ENCODE measurements at places on chromosomes 4 and X.

DNA sequence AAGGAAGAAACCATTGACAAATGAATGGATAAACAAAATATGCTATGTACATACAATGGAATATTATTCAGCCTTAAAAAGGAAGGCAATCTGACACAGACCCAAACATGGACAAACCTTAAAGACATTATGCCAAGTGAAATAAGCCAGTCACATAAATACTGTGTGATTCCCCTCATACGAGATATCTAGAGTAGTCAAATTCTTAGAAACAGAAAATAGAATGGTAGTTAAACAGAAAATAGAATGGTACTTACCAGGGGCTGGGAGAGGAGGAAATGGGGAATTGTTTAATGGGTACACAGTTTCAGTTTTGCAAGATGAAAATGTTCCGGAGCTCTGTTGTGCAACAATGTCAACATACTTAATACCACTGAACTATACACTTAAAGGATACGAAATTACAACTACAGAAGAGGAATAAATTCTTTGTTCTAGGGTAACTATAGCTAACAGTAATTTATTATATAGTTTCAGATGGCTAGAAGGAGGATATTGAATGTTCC lies 47.8 kb upstream of the DUSP21 start:
- no peak for DNase-seq

DNA sequence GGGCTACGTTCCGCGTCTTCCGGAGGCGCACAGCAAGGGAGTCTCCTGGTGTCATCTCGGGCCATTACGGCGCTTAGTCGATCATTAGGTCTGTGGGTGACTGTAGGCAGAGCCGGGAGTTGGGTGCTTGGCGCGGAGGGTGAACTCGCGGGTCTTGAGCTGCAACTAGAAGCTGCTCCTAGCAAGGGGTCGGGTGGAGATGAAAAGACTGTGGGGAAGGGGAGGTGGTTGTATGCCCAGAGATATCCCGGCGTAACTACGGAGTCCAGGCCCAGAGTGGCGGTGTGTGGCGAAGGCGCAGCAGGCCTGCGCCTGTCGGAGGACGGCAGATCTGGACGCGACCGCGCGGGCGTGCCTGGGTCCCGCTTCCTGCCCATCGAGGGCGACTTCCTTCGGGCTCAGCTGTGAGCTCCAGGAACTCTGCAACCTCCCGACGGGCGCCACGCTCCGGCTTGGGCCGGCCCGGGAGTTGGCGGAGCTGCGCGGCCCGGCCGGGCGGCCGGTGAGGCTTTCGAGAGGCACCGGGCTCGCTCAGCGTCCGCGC lies 2.7 kb upstream of the NKX3-2 start:
- no peak for DNase-seq

DNA sequence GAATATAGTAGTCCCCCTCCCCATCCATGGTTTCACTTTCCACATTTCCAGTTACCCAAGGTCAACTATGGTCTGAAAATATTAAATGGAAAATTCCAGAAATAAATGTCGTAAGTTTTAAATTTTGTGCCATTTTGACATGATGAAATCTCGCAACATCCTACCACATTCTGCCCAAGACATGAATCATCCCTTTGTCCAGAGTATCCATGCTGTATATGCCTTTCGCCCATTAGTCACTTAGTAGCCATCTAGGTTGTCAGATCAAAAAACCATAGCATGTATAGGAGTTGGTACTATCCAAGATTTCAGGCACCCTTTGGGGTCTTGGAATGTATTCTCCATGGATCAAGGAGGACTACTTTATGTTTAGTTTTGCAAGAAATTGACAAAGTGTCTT lies 8.3 kb downstream of the PRRG1 start:
- no peak for DNase-seq

GRCh38 chrX:70132877-70133302 lies 357 bp upstream of the IGBP1 start:
- DNase-seq = no peak

GRCh38 chr4:24799544-24800324 lies 4.4 kb downstream of the SOD3 start:
- DNase-seq = no peak

- no peak for DNase-seq
These were observed 949.7 kb upstream of the TENM3 start for GRCh38 chr4:181293541-181293940.

GRCh38 chr4:178976861-178977260 lies 1534.6 kb upstream of the AGA start:
- DNase-seq = no peak

- DNase-seq = no peak
These were observed 40.9 kb downstream of the MOB1B start for GRCh38 chr4:70943114-70943513.

DNA sequence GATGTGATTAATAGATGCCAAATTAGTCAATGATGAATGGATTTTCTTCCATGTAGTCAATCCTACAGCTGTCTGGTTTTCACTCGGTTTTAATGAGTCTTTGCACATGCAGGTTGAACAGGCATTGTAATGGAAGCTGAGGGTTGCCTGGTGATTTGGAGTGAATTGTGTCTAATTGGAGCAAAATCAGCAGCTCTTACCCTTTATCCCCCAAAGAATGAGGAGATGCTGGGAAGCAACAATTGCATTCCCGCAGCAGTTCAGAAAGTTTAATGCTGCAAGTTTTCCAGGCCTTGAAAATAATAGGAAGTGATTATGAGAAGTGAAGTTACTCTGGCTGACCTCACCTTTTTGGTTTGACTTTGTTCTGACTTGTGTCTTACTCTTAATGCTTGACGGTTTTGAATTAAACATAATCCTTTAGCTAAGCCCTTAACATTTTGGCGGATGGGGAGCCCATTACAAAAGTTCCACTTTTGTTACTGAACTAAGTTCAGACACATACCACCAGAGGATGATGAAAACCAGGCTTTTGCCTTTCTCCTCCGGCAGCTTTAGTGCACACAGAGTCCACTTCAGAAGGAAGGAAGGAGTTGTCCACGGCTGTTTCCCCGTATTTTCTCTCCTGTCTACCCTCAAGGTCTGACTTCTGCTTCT lies 78.8 kb upstream of the TBC1D9 start:
- DNase-seq = no peak

- DNase-seq = no peak
These were observed 1226.9 kb downstream of the PCDH7 start for GRCh38 chr4:31947101-31947500.

DNA sequence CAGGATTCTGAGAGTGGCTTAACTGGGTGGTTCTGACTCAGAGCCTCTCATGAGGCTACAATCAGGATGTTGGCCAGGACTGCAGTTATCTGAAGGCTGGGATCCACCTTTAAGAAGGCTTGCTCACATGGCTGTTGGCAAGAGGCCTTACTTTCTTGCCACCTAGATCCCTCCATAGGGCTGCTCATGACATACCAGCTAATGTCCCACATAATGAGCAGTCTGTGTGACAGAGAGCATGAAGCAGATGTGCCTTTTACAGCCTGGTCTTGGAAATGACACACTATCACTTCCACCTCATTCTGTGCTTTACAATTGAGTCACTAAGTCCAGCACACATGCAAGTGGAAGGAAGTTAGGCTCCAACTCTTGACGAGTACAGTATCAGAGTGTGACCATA lies 4.3 kb upstream of the RBM3 start:
- no peak for DNase-seq

DNA sequence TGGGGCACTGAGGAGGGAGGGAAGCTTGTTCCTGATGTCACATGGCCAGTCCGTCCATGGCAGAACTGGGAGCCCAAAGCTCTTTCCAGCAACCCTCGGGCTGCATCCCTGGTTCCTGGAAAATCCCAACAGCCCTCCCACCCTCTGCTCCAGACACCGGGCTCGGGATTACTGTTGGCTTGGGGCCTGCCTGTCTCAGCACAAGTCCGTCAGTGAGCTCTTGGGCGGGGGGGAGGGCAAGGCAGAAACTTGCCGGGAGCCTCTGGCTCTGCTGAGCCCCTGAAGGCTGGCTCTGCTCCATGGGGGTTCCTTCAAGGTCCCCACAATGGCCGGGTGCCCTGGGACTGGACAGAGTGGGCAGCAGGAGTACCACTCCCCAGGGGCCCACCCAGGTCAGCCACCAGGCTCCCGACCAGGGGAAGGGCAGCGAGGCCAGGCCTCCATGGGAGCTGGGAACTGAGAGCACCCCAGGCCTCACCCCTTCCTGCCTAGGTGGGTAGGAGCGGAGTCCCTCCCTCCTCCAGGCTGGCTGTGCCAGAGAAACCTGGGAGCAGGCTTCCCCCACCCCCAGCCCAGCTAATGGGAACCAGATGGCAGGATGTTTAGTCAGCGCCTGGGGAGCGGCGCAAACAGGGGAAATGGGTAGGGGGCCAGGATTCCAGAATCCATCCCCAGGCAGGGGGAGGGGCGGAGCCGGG lies 6.4 kb upstream of the HAUS7 start:
- DNase-seq = no peak
